ENCODE measurements at places on chromosomes 16 and 17.
A peak's percentile ranks its signal among the peaks of the same experiment; 100 is the strongest.

DNA sequence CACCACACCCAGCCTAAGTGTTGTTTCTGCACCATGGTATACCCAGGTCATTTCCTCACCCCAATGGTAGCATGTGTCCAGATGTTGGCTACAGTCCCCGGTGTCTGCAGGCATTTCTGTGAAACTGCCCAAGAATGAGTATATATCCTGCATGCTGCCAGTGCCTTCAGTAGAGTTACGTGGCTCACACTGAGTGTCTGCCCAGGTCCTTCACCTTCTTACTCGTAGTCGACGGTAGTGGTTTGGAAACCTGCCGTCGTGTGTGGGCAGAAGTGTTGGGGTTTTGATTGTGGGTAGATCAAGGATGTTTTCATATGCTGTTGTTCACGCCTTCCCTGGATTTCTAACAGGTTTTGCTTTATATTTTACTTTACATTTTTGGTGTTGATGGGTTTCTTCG is 16.8 kb downstream of the TCF25 start:
- DNase-seq: no peak

- DNase-seq: peak; percentile 74
Observed at GRCh38 chr17:36482611-36483504, 3.6 kb upstream of the ZNHIT3 start.

DNA sequence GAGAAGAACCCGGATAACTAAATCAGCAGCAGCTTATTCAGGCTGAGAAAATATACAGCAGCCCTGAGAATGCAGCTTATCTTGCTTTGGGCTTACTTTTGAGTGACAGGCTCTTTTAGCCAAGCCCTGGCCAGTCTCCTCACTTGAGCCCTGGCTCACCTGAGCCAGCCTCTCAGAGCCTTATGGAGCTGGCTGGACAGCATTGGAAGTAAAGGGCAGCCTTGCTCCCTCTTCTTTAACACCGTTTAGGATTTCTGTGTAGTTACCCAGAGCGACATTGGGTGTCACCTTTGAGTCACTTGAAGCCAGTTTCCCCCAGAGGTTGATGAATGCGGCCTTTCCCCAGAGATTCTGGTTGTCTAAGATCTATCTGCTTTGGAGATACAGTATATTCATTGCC is 7.7 kb upstream of the NPIPB2 start:
- DNase-seq: peak; percentile 75

- no peak for DNase-seq
Observed at GRCh38 chr16:50842589-50842988, 100.7 kb downstream of the CYLD start.

GRCh38 chr16:86041807-86042206 is 142.8 kb downstream of the IRF8 start:
- DNase-seq: no peak

GRCh38 chr16:72112906-72113615 is 19.4 kb downstream of the DHX38 start:
- DNase-seq: no peak

DNA sequence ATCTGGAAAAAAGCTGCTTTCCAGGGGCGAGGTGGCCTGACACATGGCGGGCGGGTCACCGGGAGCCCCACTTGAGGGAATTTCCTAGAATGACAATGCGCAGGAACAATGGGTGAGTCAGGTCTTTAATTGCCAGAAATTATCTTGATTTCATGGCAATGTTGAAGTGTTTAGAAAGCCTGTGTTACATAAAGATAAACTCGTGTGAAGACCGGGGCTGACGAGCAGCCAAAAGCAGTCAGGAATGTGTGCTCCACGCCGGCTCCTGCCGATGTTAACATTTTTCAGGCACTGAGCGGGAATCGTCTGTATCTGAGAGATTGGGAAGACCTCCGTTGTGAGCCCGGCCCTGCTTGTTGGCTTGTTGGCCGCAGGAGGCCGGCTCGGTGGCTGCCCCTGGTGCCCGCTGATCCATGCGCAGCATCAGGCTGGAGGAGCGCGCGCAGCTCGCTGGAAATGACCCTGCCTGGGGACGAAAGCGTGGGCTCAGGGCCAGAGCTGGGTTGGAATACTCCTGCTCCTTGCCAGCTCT is 353.1 kb downstream of the FOXL1 start:
- peak; percentile 92 for DNase-seq

DNA sequence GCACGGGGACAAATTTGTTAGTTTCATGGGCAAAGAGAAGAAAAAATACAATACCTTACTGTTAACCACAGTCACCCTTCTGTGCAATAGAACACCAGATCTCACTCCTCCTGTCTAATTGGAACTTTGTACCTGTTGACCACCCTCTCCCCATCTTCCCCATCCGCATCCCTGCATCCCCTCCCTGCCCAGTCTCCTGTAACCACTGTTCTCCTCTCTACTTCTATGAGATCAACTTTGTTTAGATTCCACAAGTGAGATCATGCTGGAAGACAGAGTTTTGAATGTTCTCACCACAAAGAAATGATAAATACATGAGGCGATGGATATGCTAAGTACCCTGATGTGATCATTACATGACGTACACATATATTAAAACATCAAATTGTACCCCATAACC is 47.7 kb downstream of the CLEC16A start:
- peak; percentile 83 for DNase-seq

GRCh38 chr17:42329025-42329976 is 41.0 kb downstream of the STAT5A start:
- peak; percentile 86 for DNase-seq

DNA sequence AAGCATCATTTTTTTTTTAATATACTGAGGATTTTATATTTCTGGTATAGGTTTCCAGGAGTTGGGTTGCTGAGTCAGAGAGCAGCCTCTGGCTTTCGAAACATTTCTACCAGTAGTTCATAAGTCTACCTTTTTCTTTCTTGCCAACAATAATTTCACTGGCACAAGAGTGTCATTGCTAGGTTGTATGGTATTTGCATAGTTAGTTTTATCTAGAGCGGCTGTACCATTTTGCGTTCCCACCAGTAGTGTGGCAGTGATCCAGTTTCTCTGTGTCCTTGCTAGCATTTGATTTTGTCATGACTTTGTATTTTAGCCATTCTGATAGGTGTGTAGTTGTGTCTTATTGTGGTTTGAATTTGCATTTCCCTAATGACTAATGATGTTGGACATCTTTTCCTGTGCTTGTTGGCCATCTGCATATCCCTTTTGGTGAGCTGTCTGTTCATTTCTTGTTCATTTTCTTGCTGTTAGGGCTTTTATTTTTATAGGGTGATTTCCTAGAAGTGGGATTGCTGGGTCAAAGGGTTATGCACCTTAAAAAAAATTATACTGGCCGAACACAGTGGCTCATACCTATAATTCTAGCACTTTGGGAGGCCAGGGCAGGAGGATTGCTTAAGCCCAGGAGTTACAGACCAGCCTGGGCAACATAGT is 39.9 kb downstream of the SNX29 start:
- DNase-seq: peak; percentile 27

DNA sequence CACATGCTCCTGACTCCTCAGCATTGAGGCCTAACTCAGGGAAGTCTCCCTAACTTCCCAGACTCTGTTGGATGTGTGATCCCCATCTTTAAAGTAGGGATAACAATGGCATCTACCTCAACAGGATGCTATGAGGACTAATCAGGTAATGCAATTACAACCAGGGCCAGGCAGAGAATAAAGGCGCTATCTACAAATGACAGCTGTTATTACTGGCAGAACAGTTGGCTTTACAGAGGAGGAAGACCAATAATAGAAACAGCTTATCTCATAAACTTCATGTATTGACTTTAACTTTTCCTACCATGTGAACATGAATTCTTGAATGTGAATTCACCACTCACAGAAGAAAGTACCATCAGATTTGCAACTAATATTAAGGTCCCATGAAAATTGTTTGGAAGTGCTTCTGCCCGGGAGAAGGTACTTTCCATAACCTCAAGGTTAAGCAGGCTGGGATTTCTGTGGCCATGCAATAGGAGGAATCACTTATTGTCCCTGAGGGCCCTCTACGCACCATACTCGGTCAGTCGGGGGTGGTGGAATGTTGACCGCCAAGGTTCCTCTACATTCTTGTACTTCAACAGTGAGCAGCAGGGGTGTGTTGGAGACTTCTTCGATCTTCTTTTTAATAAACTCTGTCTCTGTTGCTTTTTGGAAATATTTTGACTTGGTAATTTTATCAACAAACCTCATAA is 22.6 kb upstream of the ERN1 start:
- DNase-seq: no peak

- no peak for DNase-seq
Observed at GRCh38 chr16:89557690-89558490, 2.6 kb upstream of the RPL13 start.

DNA sequence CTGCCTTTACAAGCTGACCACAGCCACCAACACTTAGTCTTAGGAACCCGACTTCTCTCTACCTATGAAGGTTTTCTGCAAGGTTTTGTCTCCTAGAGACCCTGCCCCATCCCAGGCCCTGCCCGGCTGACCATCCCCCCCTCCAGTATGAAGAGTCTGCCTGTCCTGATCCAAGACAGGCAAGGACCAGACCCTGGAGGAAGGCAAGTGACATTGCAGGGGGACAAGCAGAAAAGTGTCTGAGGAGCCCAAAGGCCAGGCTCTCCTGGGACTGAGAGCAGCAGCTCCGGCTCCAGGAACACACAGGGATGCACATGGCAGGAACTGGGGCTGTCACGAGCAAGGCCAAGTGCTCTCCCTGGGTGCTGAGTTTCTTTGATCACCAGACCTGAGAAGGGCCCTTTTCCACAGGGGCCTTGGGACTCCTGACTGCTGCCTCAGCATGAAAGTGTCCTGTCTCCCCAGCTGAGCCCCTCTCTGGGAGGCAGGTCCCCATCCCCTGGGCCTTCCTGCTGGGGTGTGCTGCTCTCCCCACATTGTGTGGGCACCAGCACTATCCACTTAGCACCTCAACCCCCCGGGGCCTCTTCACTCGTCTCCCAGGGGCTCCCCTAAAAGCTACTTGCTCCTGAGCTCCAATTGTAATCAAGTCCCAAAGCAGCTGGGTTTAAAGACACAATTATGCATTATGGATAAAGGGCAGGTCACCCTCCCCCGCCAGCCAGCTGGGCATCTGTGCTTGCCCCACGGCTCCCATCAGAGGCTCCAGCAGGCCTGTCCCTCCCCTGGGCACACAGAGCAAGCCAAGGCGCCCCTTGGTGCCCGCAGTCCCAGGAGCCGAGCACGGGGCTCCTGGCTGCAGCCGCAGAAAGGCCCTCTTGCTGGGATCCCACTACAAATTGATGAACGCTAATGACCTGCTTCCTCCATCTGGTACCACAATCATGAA is 11.6 kb upstream of the CACNG4 start:
- no peak for DNase-seq

DNA sequence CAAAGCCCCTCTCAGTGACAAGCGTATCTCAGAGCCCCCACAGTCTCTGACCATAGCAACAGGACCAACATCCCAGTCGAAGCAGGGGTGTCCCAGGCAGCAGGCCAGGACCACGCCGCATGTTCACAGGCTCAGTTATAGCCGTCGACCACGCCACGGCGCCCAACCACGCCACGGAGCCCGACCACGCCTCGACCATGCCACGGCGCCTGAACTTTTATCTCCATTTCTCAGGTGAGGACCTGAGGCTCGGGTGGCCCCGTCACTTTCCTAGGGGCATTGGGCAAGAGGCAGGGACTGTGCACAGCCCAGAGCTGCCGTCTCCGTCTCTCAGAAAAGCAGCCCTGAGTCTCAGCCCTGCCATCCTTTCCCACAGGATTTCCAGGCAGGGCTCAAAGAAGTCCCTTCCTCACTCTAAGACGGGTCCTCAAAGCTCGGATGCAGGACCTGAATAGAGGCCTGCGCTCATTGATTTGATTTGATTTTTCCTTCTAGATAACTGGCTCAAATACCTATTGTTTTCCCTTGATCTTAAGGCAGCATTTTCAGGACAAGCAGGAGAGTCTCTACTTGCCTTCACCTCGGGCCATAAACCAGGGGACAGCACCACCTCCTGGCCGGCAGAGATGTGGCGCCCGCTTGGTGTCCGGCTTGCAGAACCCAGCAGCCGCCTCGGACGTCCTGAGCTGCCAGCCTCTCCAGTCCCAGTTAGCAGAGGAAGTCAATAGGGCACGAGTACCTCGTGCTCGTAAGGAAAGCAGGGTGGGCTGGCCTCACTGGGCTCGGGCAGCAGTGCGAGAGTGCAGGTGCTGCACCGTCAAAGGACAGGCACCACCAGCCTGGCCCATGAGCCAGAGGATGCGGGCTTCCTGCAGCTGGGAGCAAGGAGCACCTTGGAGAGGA is 38.8 kb downstream of the C16orf95 start:
- DNase-seq: peak; percentile 81

DNA sequence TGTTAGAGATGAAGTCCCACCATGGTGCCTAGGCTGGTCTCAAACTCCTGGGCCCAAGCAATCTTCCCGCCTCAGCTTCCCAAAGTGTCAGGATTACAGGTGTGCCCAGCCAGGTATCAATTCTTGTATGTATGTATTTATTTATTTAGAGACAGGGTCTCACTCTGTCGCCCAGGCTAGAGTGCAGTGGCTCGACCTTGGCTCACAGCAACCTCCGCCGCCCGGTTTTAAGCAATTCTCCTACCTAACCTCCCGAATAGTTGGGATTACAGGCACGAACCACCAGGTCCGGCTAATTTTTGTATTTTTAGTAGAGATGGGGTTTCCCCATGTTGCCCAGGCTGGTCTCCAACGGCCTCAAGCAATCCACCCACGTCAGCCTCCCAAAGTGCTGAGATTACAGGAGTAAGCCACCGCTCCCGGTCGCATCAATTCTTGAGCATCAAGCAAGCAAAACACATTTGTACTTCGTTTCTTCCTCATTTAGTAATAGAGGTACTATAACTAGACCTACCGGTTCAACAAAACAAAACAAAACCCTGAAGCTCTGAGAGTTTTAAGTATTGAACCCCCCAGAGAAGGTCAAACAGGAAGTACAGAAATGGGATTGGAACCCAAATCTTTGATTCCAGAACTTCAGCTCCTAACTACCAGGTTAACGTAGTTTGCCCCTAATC is 1.0 kb upstream of the ZNF500 start:
- peak; percentile 38 for DNase-seq

- DNase-seq: no peak
Observed at GRCh38 chr16:14011001-14011400, 60.1 kb upstream of the MRTFB start.

- DNase-seq: peak; percentile 73
Observed at GRCh38 chr16:65884018-65884417, 482.5 kb upstream of the CDH5 start.

GRCh38 chr17:15263206-15263579 is 1.9 kb downstream of the PMP22 start:
- DNase-seq: peak; percentile 91

DNA sequence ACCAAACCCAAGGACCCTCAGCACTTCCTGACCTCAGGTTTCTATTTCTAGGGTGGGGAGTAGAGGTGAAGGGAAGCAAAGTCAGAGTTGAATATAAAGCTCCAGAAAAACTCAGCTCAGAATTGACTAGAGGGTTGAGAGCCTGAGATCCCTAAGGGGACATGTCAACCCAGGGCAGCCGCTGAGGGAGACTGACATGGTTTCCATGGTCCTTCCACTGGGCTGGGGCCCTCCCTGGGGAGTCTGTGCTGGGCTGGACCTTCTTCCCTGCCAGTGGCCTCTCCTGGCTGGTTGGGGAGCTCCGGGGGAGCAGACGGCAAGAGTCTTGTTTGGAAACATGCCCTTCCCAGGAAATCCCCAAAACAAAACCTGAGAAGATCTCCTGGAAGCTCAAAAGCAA is 121.3 kb downstream of the METRNL start:
- no peak for DNase-seq

Measured in EH (cell line).